T-cell (primary cell): ENCODE measurements at places on chromosomes 11 and 22.

DNA sequence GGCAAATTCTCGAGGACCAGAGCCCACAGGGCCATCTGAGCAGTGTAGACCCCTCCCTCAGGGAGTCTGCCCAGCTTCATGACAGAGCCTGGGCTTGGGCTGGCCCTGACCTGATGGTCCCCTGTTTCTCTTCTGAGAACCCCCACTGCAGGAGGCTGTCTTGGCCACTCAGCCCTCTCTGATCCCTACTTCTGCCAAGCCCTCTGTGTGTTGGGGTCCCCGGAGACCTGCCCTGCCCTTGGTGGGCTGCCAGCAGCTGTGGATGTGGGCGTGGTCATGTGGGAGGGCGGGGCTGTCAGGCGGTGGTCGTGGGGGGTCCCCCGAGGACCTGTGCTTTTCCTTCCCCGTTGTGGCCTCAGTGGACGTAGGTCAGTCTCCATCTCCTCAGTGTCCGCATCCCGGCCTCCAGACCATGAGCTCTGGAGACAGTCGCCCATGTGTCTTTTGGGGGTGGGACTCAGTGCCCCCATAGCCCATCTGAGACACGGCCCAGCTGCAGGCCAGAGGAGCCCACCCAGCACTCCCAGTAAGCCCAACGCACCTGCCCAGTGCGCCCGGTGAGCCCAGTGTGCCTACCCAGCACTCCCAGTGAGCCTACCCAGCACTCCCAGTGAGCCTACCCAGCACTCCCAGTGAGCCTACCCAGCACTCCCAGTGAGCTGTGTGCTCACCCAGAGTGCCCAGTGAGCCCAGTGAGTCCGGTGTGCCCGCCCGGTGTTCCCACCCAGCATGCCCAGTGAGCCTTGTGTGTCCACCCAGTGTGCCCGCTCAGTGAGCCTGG is 409.2 kb downstream of the TBC1D22A start:
- no peak for DNase-seq

GRCh38 chr11:94449437-94449836 is 44.2 kb downstream of the MRE11 start:
- DNase-seq, result no peak

DNA sequence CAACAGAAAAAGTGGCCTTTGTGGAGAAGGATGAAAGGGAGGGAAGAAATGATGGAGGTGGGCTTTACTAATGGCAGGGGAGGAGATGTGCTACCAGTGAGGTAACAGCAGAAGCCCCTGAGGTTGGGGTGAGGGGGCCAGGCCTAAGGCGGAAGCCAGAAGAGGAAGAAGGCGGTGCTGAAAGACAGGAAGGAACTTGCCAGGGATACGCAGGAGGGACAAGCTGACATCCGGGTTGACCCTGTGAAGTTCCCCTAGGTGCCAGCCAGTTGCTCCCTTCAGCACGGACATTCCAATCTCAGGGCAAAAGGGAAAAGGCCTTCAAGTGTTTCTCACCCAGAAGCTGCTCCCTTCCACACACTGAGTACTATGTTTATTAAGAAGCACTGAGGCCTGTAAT is 2.3 kb upstream of the TIRAP start:
- no peak for DNase-seq

GRCh38 chr22:23192558-23192957 is 12.2 kb downstream of the BCR start:
- DNase-seq, result no peak

- no peak for DNase-seq
Measured at GRCh38 chr11:75031224-75031753, 42.6 kb downstream of the NEU3 start.

GRCh38 chr11:22520521-22520920 is 105.1 kb downstream of the FANCF start:
- DNase-seq, result no peak

DNA sequence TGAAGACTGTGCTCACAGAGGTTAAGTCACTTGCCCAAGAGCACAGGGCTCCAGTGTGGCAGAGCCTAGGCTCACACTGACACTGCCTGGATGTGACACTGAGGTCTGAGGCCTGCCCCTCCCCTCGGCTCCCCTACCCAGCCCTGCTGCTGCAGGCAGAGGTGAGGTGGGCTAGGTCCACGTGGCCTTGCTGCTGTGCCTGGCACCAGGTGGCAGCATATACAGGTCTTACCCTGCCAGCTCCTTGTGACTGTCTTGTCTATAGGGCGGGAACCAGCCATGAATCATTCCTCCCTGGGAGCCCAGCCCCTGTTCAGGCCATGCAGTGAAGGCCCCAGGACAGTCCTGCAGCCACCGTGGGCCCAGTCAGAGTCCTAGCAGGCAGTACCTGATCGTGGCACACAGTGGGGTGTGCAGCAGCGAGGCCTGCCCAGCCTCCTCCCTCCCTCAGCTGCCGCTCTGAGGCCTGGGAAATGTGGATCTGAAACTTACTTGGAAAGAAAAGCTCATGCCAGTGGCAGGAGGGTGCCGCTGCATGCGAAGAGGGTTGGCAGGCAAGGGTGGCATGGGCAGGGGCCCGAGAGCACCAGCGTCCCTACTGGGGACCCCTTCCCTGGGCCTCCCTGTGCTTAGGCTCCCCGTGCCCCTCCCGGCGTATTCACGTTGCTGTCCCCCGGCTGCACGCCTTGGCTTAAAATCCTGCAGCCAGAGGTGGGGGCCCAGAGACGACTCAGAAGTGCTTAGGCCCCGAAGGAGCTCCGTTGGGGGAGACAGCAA is 1.2 kb upstream of the CERK start:
- peak; percentile 73 for DNase-seq

GRCh38 chr11:60221692-60222091 is 21.2 kb downstream of the MS4A4E start:
- DNase-seq, result no peak

GRCh38 chr11:20208622-20209111 is 48.4 kb upstream of the DBX1 start:
- no peak for DNase-seq

- DNase-seq, result peak; percentile 63
Measured at GRCh38 chr11:2376751-2377451, at the start of gene CD81. CD81 (plus strand) TSS chr11:2377310; CDS start chr11:2377550, 240 bp downstream.
